ENCODE measurements at places on chromosomes 4 and X. TPM values are rescaled to one million over a fixed set of nuclear protein-coding genes. Genes with fewer than 3 reads are reported as not detected.

Gene MAGEB18
- total RNA-seq: not detected

Gene SASH3
- total RNA-seq: 9.2 TPM

Gene CSAG3
- not detected for total RNA-seq

Gene PUDP
- total RNA-seq: 16.9 TPM

Gene MAGEB5
- total RNA-seq: not detected
